Activated CD4-positive, alpha-beta T cell treated with anti-CD3 and anti-CD28 coated beads, Interleukin-2, amount 10 ng/mL, durations not matched to agents 24 days and 14 days (primary cell): ENCODE measurements at places on chromosomes 7 and 10. TPM values are rescaled to one million over a fixed set of nuclear protein-coding genes. Genes with fewer than 3 reads are reported as not detected.

The NUTM2E gene
- total RNA-seq = 0.19 TPM in 1 of 2 replicates, not detected in the other

The GOLGA7B gene
- total RNA-seq = 0.33 and 0.37 TPM in 2 replicates

The PNLIP gene
- total RNA-seq = not detected in 2 replicates

The GIMAP1 gene
- 4.9 and 6.0 TPM in 2 replicates for total RNA-seq

The ADAM8 gene
- 143 and 165 TPM in 2 replicates for total RNA-seq

The SPDYE2 gene
- total RNA-seq = 0.19 TPM in 1 of 2 replicates, not detected in the other

The CRTAC1 gene
- total RNA-seq = not detected in 2 replicates

The BAMBI gene
- 0.31 and 0.44 TPM in 2 replicates for total RNA-seq

The SNX8 gene
- 42.2 and 42.4 TPM in 2 replicates for total RNA-seq

The WNT8B gene
- total RNA-seq = 0.16 and 0.43 TPM in 2 replicates

The LIPM gene
- total RNA-seq = not detected in 2 replicates

The AFAP1L2 gene
- total RNA-seq = 3.6 and 3.9 TPM in 2 replicates

The NSMCE4A gene
- 78.7 and 88.9 TPM in 2 replicates for total RNA-seq

The C10orf105 gene
- 0.26 and 0.33 TPM in 2 replicates for total RNA-seq

The GCK gene
- 1.7 and 2.0 TPM in 2 replicates for total RNA-seq

The SMNDC1 gene
- total RNA-seq = 46.2 TPM in 2 replicates

The PWWP2B gene
- total RNA-seq = 4.9 and 5.0 TPM in 2 replicates

The SDHAF3 gene
- 24.9 and 27.8 TPM in 2 replicates for total RNA-seq

The KLHL7 gene
- 16.1 and 20.0 TPM in 2 replicates for total RNA-seq

The TACR2 gene
- not detected in 2 replicates for total RNA-seq

The ELFN1 gene
- total RNA-seq = not detected in 2 replicates

The ZNF467 gene
- total RNA-seq = 0.21 TPM in 1 of 2 replicates, not detected in the other

The CALML5 gene
- not detected in 2 replicates for total RNA-seq

The OR2F1 gene
- not detected in 2 replicates for total RNA-seq

The STK31 gene
- total RNA-seq = 0.17 TPM in 1 of 2 replicates, not detected in the other

The IL15RA gene
- 24.4 and 25.5 TPM in 2 replicates for total RNA-seq

The TFEC gene
- total RNA-seq = not detected in 2 replicates

The NPFFR1 gene
- total RNA-seq = not detected in 2 replicates

The PAPSS2 gene
- 0.07 TPM in 1 of 2 replicates, not detected in the other for total RNA-seq

The C10orf62 gene
- not detected in 2 replicates for total RNA-seq

The CABCOCO1 gene
- total RNA-seq = not detected in 2 replicates

The CFAP70 gene
- total RNA-seq = 0.17 and 0.33 TPM in 2 replicates

The IGF2BP3 gene
- total RNA-seq = 2.2 and 2.7 TPM in 2 replicates

The ZNF212 gene
- total RNA-seq = 18.0 and 18.7 TPM in 2 replicates

The CPXM2 gene
- total RNA-seq = not detected in 2 replicates

The OR2A25 gene
- total RNA-seq = not detected in 2 replicates

The ZNF777 gene
- total RNA-seq = 18.2 and 19.2 TPM in 2 replicates

The IL6 gene
- 0.35 and 0.64 TPM in 2 replicates for total RNA-seq

The NME8 gene
- total RNA-seq = not detected in 2 replicates

The TCERG1L gene
- total RNA-seq = not detected in 2 replicates

The COL13A1 gene
- not detected in 2 replicates for total RNA-seq

The KNDC1 gene
- total RNA-seq = 0.19 and 0.21 TPM in 2 replicates

The OR2A5 gene
- total RNA-seq = not detected in 2 replicates

The POP7 gene
- total RNA-seq = 77.3 and 77.7 TPM in 2 replicates

The MLXIPL gene
- total RNA-seq = not detected in 2 replicates

The CEP41 gene
- total RNA-seq = 14.3 and 16.7 TPM in 2 replicates

The EMX2 gene
- not detected in 2 replicates for total RNA-seq

The BICC1 gene
- total RNA-seq = not detected in 2 replicates

The HMX2 gene
- not detected in 2 replicates for total RNA-seq

The THSD7A gene
- total RNA-seq = not detected in 2 replicates

The PIK3CG gene
- total RNA-seq = 28.1 and 29.2 TPM in 2 replicates

The NKX1-2 gene
- not detected in 2 replicates for total RNA-seq

The RSPH10B gene
- total RNA-seq = 0.49 TPM in 1 of 2 replicates, not detected in the other

The FGFBP3 gene
- total RNA-seq = 2.5 and 2.7 TPM in 2 replicates

The VAX1 gene
- not detected in 2 replicates for total RNA-seq

The CHN2 gene
- 0.33 TPM in 1 of 2 replicates, not detected in the other for total RNA-seq

The FKBP6 gene
- not detected in 2 replicates for total RNA-seq

The CLCN1 gene
- not detected in 2 replicates for total RNA-seq
